ENCODE measurements at places on chromosomes 12 and 14. TPM values are rescaled to one million over a fixed set of nuclear protein-coding genes. Genes with fewer than 3 reads are reported as not detected.

Gene RIMKLB
- total RNA-seq: 27.3 TPM

DNA sequence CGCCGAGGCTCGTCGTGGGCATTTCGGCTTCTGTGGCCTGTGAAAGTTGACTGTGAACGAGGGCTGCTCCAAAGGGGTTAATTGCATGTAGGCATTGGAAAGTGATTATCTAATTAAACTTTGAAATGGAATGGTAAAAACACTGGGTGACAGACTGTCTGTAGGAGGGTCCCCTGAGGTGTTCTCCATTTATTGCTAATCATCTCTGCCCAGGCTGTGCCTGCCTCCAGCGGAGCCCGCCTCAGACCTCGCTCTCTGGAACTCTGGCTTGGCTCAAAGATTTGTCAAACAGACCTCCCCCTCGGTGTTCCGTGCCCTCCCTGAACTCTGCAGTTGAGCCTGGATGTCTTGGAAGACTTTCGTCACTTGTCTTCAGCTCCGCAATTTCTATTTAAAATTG is 50.2 kb upstream of the VRK1 start:
- H3K27ac ChIP-seq: no peak overlapping the region
- H3K27me3 ChIP-seq: no peaks in the 10 kb centered on the region
- H3K4me3 ChIP-seq: no peak overlapping the region

Gene CD163
- 5.9 TPM for total RNA-seq

DNA sequence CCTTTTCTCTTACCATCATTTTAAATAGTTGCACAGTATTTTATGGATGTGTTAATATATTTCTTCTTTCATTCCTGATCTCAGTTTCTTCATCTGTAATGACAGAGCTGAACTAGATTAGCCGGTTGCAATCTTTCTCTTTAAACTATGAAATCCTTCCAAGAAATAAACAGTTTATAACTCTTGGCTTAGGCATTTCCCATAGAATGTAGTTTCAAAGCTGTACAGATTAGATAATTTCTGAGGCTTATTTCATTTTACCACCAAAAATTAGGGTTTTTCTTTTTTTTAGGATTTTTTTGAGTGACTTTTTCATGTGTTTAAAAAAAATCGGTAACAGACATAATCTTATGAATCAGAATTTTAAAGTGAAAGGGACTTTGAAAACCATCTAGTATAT is 144.0 kb downstream of the RAD51B start:
- no peaks in the 10 kb centered on the region for H3K4me1 ChIP-seq
- H3K4me3 ChIP-seq: no peak overlapping the region
- no peak for DNase-seq
- H3K27ac ChIP-seq: no peak overlapping the region
- H3K27me3 ChIP-seq: no peaks in the 10 kb centered on the region

- H3K27ac ChIP-seq: no peak overlapping the region
- no peak overlapping the region for H3K4me3 ChIP-seq
- no peaks in the 10 kb centered on the region for H3K27me3 ChIP-seq
- no peaks in the 10 kb centered on the region for H3K4me1 ChIP-seq
Observed at GRCh38 chr14:95222151-95222631, 64.9 kb upstream of the DICER1 start.

Gene IAPP
- not detected for total RNA-seq

Gene GALNT16
- 0.06 TPM for total RNA-seq

GRCh38 chr12:46664761-46665287 is 161.0 kb downstream of the SLC38A4 start:
- DNase-seq: no peak
- H3K36me3 ChIP-seq: no peaks in the 10 kb centered on the region
- no peak overlapping the region for H3K4me3 ChIP-seq
- H3K27ac ChIP-seq: no peak overlapping the region
- H3K4me1 ChIP-seq: peaks cover 14% of the 10 kb centered on the region

GRCh38 chr12:25780771-25781170 is 177.7 kb upstream of the RASSF8 start:
- H3K27ac ChIP-seq: no peak overlapping the region
- no peaks in the 10 kb centered on the region for H3K27me3 ChIP-seq
- no peak overlapping the region for H3K4me3 ChIP-seq

DNA sequence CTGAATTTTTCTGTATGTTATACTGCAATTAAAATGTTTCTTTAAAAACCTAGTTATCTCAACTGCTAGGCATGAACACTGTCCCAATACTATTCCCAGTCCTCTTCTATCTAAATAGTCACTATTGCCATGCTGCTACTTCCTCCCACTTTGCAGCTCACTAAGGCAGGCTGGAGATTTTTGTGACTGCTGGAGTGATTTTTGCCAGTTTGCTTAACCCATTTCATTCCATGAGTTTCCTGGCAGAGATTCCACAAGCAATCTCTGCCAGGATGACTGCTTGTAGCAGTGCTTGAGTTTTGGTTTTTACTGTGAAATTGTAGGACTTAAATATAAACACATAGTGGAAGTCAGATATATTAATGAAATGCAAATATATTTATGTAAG is 80.8 kb downstream of the BHLHE41 start:
- H3K4me1 ChIP-seq: no peaks in the 10 kb centered on the region
- DNase-seq: no peak
- no peaks in the 10 kb centered on the region for H3K27me3 ChIP-seq
- H3K27ac ChIP-seq: no peak overlapping the region

GRCh38 chr14:80152166-80152565 is 59.1 kb downstream of the DIO2 start:
- no peak overlapping the region for H3K27ac ChIP-seq
- no peaks in the 10 kb centered on the region for H3K4me1 ChIP-seq

GRCh38 chr14:74573421-74574089 is 38.5 kb downstream of the LTBP2 start:
- no peak overlapping the region for H3K27ac ChIP-seq
- H3K27me3 ChIP-seq: no peaks in the 10 kb centered on the region
- peaks cover 39% of the 10 kb centered on the region for H3K4me1 ChIP-seq
- H3K36me3 ChIP-seq: no peaks in the 10 kb centered on the region

Gene CCDC85C
- 14.1 TPM for total RNA-seq

GRCh38 chr12:77599782-77600467 is 230.8 kb upstream of the NAV3 start:
- H3K36me3 ChIP-seq: no peaks in the 10 kb centered on the region
- no peaks in the 10 kb centered on the region for H3K4me1 ChIP-seq
- no peak overlapping the region for H3K27ac ChIP-seq
- H3K4me3 ChIP-seq: no peak overlapping the region
- no peak for DNase-seq

- no peak overlapping the region for H3K4me3 ChIP-seq
- H3K27ac ChIP-seq: no peak overlapping the region
- no peaks in the 10 kb centered on the region for H3K36me3 ChIP-seq
- H3K27me3 ChIP-seq: no peaks in the 10 kb centered on the region
Observed at GRCh38 chr14:102746634-102747438, 30.4 kb upstream of the TRAF3 start.

Gene TMEM179
- not detected for total RNA-seq

Gene PAWR
- 4.7 TPM for total RNA-seq

DNA sequence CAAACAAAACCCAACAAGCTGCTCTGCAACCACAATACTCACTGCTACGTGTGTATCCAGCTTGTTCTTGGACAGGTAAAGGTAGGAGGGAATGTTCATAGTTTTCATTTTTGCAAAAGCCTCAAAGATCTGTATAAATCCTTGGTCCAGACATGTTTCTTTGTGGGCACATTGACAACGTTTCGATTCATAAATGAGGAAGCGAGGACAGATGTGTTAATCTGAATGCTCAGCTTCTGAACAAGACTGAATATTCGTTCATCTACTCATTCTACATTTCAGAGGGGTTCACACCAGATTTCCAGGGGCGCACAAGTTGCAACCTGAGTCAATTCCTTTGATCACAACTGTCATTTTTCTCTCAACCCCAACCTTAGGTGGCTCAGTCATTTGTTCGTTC is 134.4 kb downstream of the LLPH start:
- H3K27ac ChIP-seq: no peak overlapping the region
- no peaks in the 10 kb centered on the region for H3K36me3 ChIP-seq
- H3K4me3 ChIP-seq: no peak overlapping the region

Gene TMEM229B
- 34.9 TPM for total RNA-seq

GRCh38 chr12:42812086-42812485 is 222.5 kb upstream of the PRICKLE1 start:
- no peak overlapping the region for H3K4me3 ChIP-seq
- H3K27me3 ChIP-seq: no peaks in the 10 kb centered on the region
- no peak overlapping the region for H3K27ac ChIP-seq

DNA sequence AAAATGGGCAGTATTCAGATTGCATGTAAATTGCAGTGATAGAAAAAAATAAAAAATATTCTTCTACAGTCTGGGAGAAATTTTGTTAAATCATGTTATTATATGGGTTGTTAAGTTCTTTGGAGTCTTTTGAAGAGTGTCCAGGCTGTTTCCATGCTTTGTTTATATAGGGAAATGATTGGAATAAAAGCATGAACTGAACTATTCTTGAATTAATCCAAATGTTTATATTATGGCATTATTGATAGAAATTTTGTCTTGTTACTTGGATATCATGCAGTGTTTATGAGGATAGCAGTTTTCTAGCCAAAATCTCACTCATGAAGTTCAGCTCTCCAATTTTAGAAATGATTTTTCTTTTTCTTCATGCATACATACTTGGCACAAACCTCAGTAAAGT is 108.2 kb upstream of the NAV3 start:
- no peak overlapping the region for H3K4me3 ChIP-seq
- no peak overlapping the region for H3K27ac ChIP-seq
- H3K36me3 ChIP-seq: no peaks in the 10 kb centered on the region
- DNase-seq: no peak
- H3K27me3 ChIP-seq: no peaks in the 10 kb centered on the region
- H3K4me1 ChIP-seq: no peaks in the 10 kb centered on the region

Gene ST8SIA1
- total RNA-seq: 53.6 TPM

- H3K27me3 ChIP-seq: no peaks in the 10 kb centered on the region
- H3K27ac ChIP-seq: no peak overlapping the region
- no peaks in the 10 kb centered on the region for H3K4me1 ChIP-seq
Observed at GRCh38 chr14:57009585-57010515, 199.6 kb upstream of the OTX2 start.

DNA sequence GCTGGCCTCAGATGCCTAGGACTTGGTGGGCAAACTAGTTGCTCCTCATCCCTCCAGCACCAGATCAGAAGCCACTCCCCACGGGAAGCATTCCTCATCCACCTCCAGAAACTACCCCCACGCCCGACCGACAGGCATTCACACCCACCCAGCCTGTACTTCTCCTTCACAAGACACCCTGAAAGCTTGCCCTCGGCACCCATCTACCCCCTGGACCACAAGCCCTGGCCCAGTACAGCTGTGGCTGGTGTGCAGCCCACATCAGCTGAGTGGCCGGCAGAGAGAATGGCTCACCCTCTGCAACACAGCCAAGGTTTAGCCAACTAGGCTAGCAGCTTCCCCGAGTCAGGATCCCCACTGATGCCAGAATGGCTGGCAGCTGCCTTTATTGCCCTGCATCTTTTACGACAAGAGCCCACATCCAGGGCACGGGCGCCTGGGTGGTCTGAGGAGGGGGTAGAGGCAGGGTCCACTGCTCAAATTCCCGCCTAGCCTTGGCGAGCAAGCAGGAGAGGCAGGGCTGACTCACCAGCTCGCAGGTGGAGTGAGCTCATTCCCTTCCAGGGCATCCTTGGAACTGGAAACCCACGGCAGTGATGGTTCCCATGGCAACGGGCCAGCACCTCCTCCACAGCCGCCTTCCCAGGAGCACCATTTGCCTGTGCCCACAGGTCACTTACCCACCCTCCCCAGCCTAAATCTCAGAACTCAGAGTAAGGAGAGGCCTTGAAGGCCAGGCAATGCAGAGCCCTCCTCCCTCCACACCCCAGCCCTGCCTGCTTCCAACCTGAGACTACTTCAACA is 17.1 kb downstream of the ACTN1 start:
- peaks cover 33% of the 10 kb centered on the region for H3K4me1 ChIP-seq
- no peak for DNase-seq
- H3K27me3 ChIP-seq: no peaks in the 10 kb centered on the region

Gene DNAL1
- 5.4 TPM for total RNA-seq

GRCh38 chr14:64409126-64409920 is 21.2 kb downstream of the MTHFD1 start:
- DNase-seq: no peak
- H3K27ac ChIP-seq: no peak overlapping the region
- peaks cover 4% of the 10 kb centered on the region for H3K36me3 ChIP-seq
- H3K4me3 ChIP-seq: no peak overlapping the region
- H3K27me3 ChIP-seq: no peaks in the 10 kb centered on the region

Gene ENDOU
- not detected for total RNA-seq

Gene PCED1B
- 49.0 TPM for total RNA-seq

DNA sequence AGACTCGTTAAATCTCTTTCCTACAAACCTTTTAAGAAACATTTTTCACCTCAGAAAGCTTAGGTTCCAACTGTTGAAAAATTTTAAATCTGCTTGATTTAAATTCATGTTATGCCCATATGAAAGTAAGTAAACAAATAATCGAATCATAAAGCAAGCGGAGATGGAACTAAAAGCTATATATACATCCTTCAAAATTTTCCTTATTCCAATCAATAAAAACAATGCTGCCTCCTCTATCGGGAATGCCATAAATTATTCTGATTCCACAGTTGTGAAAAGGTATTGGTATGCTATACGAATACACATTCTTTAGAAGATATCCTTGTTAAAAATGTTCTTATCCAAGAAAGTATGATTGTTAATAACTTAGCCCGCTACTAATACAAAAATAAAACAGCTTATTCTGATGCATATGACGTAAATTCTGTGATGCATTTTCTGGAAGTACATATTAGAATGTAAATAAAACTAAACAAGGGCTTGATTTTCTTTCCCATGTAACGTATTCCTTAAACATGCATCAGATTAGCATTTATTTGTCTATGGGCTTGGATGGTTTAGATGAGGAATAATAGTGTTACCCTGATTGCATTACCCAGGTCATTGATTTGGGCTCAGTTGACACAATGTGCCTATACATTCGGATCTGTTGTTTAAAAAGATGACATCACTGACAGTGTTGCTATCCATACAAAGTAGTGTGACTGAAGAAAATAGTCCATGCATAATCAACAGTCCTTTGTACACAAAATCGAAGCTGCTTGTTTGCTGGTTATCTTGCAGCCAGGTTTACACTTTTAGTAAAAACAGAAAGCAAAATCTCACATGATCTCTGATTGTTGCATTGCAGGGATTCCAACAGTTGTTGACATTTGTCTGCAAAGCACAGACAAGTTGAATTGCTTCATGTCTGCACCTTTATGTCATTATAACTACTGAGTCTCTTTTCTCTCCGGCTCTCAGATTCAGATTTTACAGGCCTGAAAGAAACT is 656 bp upstream of the DTD2 start:
- no peaks in the 10 kb centered on the region for H3K36me3 ChIP-seq
- no peak for DNase-seq
- no peaks in the 10 kb centered on the region for H3K27me3 ChIP-seq
- H3K4me1 ChIP-seq: peaks cover 13% of the 10 kb centered on the region
- H3K4me3 ChIP-seq: no peak overlapping the region
- H3K27ac ChIP-seq: peak overlapping the region; percentile 89

Data from CD4-positive, alpha-beta memory T cell (primary cell).